ENCODE measurements at places on chromosomes 4 and X.

GRCh38 chr4:108417923-108418322 lies 202.5 kb upstream of the RPL34 start:
- no peak for DNase-seq

- peak; percentile 88 for DNase-seq
Measured at GRCh38 chr4:986879-987623, at the start of gene IDUA. TSS of gene IDUA (plus strand) at chr4:987044. CDS start at chr4:987085, 41 bp downstream.

- DNase-seq: no peak
Measured at GRCh38 chr4:81486502-81486901, 14.8 kb upstream of the RASGEF1B start.

DNA sequence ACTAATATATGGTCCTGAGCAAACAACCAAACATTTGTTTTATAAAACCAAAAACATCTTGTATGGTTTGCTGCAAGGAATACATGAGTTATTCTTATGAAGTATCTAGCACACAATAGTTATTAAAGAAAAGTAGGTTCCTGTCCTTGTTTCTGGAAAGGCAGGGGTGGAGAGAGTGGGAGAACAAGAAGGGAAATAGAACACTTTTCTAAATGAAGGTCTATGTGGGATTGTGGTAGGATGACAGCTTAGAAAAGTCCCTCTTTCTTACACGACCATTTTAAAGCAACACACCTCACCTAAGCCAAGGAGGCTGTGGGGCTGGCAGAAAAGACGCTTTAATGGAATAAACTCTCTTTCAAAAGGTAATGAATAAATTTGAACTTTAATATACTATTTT lies 164.6 kb downstream of the ARAP2 start:
- DNase-seq: no peak

GRCh38 chr4:184402740-184403383 lies 71.5 kb downstream of the IRF2 start:
- DNase-seq: no peak

DNA sequence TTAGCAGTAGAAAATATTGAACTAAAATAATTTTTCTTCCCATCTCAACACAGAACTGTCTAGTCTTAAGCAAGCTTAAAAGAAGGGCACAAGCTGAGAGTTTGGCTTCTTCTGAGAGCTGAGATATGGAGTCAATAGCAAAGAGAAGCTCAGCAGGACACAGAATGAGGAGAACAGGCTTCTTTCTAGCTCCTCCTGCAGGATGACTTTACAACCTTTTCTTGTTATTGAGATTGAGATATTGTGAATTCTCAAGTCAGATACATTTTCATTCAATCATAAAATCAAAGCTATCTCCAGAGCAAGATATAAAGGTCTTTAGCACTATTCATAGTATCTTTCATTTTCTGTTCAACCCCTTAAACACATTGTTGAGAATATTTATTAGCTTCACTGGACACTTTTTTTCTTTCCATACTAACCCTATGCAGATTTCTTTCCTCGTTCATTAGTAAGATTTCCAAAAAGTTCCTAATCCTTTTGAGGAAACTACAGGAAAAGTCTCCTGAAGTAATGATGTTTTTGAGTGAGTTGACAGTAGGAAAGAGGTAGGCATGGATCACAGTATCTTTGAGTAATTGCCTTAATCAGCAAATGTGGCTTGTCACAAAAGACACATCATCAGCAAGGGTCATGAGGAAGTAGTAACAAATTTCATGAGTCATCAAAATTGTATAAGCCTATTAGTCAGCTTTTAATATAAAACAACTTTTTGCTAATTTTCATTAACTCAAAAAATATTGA lies 17.8 kb upstream of the CXCL3 start:
- no peak for DNase-seq

DNA sequence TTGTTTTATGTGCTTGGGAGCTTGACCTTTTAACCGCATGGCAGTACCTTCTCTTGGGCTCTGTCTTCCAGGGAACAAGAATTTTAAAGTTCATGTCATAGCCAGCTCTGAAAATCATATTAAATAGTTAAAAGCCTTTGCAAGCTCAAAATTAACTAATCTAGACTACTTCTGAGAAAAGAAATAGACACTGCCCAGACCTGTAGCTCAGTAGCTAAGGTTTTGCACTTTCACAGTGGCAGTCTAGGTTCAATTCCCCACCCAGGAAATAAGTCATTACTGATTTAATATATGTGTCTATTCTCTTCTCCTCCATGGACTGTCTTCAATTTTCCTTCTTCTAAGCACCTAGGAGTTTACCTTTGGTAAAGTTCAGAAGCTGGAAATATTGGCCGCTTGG lies 27.4 kb downstream of the HSD17B11 start:
- no peak for DNase-seq

DNA sequence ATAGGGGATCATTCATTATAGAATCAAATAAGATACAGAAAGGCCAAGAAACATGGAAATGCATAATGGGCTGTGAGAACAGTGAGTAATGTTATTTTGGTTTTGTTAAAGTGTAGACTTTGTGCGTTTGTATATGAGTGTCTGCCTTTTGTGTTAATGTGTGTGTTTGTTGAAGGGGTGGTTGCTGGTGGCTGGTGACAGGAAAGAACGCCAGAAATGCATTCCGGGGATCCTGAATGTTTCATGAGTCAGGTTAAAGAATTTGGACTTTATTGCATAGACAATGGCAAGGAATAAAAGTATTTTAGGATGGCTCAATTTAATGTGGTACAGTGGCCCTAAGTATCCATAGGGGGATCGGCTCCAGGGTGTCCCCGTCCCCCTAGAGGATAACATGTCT lies 1228.9 kb downstream of the PCDH7 start:
- no peak for DNase-seq

DNA sequence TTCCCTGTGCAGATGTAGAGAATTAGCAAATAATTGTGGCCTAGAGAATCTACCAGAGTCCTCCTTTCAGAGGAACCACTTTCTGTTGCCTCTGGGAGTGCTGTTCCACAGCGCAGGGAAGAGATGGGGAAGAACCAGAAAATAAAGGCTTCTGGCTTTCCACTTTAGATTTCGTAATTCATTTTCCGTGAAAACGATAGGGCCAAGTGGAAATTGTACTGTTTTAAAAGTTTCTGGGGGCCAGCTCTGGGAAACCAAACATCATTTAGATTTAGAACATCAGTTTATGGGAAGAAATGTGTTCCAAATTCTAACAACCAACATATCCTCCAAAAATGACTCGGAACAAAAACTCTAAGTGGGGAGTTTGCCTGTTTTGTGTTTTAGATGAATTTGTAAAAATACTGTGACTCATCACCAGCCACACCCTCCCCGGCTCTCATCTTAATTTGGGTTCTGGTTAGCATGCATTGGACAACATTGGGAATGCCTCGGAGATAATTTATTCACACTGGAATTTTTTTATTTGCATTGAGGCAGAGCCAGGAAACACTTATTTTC lies 65.2 kb upstream of the LNX1 start:
- no peak for DNase-seq

DNA sequence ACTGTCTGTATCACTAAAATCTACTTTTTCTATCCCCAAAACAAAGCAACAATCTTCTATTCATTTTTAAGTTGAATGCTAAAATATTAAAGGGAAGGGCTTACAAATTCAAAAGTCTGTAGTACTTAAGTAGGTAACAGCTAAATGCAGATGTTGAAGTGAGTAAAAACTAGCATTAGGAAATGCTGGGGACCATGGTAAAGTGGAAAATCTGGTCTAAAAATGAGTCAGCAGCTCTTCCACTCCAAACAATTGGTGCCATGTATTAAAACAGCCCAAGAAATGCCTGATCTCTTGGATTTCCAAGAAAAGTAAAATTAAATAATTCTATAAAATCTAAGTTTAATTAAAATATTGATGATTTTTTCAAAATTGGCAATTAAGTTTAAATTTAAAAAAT lies 73.3 kb upstream of the PPP3CA start:
- DNase-seq: no peak

GRCh38 chr4:95825546-95825945 lies 14.3 kb upstream of the PDHA2 start:
- no peak for DNase-seq

DNA sequence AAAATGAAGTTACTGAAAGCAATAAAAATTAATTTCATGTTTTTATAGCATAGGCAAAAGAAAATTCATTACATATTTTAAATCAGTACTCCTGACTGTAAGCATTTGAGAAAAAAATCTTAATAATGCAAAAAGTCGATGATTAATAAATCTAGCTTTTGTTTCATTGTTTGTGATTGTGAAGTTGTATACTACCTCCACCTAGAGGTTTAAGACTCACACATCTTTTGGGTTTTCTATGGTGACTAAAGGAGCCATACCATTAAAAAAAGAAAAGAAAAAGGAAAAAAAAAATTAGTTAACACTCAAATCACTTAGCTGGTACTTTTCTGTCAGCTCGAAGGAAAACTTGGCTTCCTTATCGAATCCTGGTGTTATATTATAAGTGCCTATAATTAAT lies 2.0 kb downstream of the GABRA2 start:
- DNase-seq: no peak

GRCh38 chr4:177047070-177047850 lies 254.5 kb upstream of the VEGFC start:
- DNase-seq: peak; percentile 23

All from activated CD4-positive, alpha-beta T cell treated with anti-CD3 and anti-CD28 coated beads, Interleukin-2, amount 50 U/mL, for 4 hours (primary cell).